ENCODE measurements at places on chromosomes 7 and 10. TPM values are rescaled to one million over a fixed set of nuclear protein-coding genes. Genes with fewer than 3 reads are reported as not detected.

The BTRC gene
- total RNA-seq, result 29.1 TPM

The SPDYE5 gene
- total RNA-seq, result not detected

The NPFFR1 gene
- total RNA-seq, result 0.02 TPM

The AUTS2 gene
- total RNA-seq, result 0.93 TPM

The DIP2C gene
- total RNA-seq, result 15.4 TPM

The GDI2 gene
- total RNA-seq, result 144 TPM

GRCh38 chr7:6675807-6676405 is 30.8 kb downstream of the ZNF12 start:
- no peaks in the 10 kb centered on the region for H3K27me3 ChIP-seq
- H3K27ac ChIP-seq, result no peak overlapping the region
- H3K4me1 ChIP-seq, result no peaks in the 10 kb centered on the region
- DNase-seq, result no peak
- no peak overlapping the region for H3K4me3 ChIP-seq

DNA sequence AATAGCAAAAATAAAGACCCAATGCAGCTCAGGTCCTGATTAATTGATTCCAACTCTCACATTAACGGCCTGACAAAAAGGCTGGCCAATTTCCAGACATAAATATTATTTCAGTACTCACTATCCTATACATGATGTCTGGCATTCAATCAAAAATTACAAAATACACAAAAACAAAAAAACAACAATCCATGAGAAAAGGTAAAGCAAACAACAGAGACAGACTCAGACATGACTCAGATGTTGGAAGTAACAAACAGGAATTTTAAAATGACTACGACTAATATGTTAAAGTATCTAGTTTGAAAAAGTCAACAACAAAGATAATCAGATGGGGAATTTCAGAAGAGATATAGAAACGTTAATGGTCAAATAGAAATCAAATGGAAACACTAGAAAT is 152.8 kb downstream of the AMPH start:
- no peak for DNase-seq
- peaks cover 30% of the 10 kb centered on the region for H3K27me3 ChIP-seq
- H3K36me3 ChIP-seq, result no peaks in the 10 kb centered on the region
- H3K27ac ChIP-seq, result no peak overlapping the region

GRCh38 chr7:68103319-68103718 is 1106.7 kb downstream of the TYW1 start:
- H3K4me3 ChIP-seq, result no peak overlapping the region
- H3K27ac ChIP-seq, result no peak overlapping the region
- no peak for DNase-seq
- no peaks in the 10 kb centered on the region for H3K4me1 ChIP-seq
- H3K27me3 ChIP-seq, result no peaks in the 10 kb centered on the region

DNA sequence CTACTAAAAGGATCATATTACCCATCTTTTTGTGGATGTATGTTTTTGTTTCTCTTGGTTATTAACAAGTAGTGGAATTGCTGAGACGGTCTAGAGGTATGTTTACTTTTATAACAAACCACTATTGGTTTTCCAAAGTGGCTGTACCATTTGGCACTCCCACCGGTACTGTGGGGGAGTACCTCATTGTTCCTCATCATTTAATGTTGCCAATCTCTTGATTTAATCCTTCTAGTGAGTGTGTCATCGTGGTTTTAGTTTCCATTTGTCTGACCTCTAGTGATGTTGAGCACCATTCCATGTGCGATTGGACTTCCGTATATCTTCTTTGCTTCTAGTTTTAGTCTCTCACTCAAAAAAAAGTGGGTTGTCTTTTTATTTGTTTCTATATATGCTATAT is 50.4 kb downstream of the RBM33 start:
- no peak overlapping the region for H3K27ac ChIP-seq
- no peak overlapping the region for H3K4me3 ChIP-seq
- H3K4me1 ChIP-seq, result no peaks in the 10 kb centered on the region
- no peaks in the 10 kb centered on the region for H3K27me3 ChIP-seq
- DNase-seq, result no peak

DNA sequence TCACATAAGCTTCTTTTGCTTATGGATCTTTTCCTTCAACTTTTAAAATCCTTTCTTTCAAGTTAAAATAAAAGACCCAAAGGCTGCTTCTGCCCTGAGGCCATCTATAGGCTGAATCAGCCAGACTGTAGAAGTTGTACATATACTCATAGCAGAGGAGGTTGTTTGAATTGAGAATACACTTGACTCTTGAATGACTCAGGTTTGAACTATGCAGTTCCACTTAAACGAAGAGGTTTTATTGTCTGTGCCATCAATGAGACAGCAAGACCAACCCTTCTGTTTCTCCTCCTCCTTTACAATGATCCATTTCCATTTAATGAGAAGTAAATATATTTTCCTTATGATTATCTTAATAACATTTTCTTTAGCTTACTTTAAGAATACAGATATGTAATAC is 5.8 kb downstream of the ZNF365 start:
- peaks cover 60% of the 10 kb centered on the region for H3K4me1 ChIP-seq
- no peaks in the 10 kb centered on the region for H3K36me3 ChIP-seq
- H3K4me3 ChIP-seq, result no peak overlapping the region

DNA sequence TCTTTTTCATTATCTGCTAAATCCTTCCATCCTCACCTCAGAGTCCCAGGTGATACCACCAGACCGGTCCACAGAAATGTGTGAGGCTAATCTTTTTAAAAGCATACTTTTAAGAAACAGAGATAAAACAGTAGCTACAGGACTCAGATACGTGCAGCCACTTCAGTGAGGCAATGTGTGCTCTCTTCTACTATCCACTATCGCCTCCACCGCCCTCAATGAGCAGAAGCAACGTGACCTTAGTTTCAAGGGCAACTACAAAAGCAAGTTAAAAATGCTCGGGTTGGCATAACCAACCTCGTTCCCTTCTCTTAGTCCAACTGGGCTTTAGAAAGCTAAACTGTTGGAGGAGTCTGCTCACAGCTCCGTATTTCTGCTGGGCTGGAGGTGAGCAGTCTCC is 4.2 kb downstream of the FGFR2 start:
- DNase-seq, result no peak
- no peak overlapping the region for H3K4me3 ChIP-seq
- no peak overlapping the region for H3K27ac ChIP-seq
- H3K4me1 ChIP-seq, result peaks cover 15% of the 10 kb centered on the region

- no peak overlapping the region for H3K27ac ChIP-seq
- DNase-seq, result no peak
- no peaks in the 10 kb centered on the region for H3K36me3 ChIP-seq
These were observed 9.9 kb downstream of the CNNM1 start for GRCh38 chr10:99339077-99339476.

GRCh38 chr7:49714182-49714581 is 59.3 kb upstream of the VWC2 start:
- no peak for DNase-seq
- H3K36me3 ChIP-seq, result no peaks in the 10 kb centered on the region
- H3K4me1 ChIP-seq, result no peaks in the 10 kb centered on the region
- no peak overlapping the region for H3K4me3 ChIP-seq
